ENCODE measurements at places on chromosomes 4 and X.

GRCh38 chr4:2878346-2878745, 34.7 kb downstream of the ADD1 start:
- no peak for DNase-seq

- no peak for DNase-seq
Observed at GRCh38 chr4:176584031-176584606, 208.6 kb downstream of the VEGFC start.

GRCh38 chr4:37603070-37603468, 83.1 kb downstream of the RELL1 start:
- DNase-seq, result peak; percentile 91

GRCh38 chr4:124030147-124030546, 633.6 kb downstream of the SPRY1 start:
- no peak for DNase-seq

GRCh38 chr4:182928061-182928460, 10.9 kb upstream of the DCTD start:
- peak; percentile 41 for DNase-seq

GRCh38 chrX:129631849-129632248, 22.9 kb downstream of the APLN start:
- no peak for DNase-seq

DNA sequence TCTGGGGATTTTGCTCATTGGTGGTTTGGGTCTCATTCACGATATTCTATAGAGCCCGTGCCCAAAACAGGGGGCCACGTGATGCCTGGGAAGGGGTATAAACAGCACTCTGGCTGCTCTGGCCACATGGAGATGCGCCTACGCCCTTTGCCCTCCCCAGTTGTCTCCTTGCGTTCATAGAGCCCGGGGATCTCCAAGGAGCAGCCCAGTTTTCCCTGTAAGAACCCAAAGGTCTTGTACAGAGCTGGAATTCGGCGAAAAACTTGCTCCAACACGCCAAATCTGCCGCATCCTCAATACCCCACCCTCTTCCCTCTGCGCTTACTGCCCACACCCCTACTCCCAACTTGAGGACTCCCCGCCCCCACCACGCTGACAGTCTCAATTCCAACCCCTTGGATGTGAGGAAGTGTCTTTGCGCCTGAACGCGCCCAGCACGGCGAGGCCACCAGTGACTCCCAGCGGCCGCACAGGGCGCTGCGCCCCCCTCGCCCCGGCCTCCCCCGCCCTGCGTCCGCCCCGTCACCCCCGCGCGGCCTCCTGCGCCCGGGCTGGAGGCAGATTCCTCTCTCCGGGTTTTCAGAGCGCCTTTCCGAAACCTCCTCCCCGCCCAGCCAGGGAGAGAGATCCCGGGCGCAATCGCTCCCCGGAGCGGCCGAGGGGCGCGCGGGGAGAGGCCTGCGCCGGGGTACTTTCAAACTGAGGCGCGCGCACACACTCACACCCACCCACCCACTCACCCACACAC, at the start of gene NHS:
Gene NHS (plus strand): TSS at position 582 of the 748 bp plus-strand sequence. CDS start 558 bp downstream, outside the sequence.
- DNase-seq, result peak; percentile 86

DNA sequence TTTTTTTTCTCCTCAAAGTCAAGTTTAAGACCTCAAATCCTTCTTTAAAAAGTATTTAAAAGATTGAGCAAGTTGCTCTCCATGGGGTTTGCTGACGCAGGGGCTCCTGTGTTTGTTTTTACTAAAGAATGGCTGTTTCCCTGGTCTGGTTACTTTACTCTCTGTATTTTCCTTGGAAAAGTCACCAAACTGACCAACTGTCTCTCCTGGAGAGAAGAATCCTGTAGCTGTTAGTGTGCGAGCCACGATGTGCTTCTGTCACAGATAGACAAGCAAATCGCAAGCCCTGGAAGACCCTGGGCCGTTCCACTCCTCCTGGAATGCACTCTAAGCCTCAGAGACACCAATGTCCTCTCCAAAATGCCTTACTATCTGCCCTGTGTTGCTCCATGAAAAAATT, 212.1 kb downstream of the CHIC2 start:
- no peak for DNase-seq

- no peak for DNase-seq
Observed at GRCh38 chr4:155617296-155617695, 49.4 kb upstream of the GUCY1A1 start.

- DNase-seq, result peak; percentile 15
Observed at GRCh38 chrX:132463411-132463810, 25.4 kb downstream of the MBNL3 start.

- no peak for DNase-seq
Observed at GRCh38 chr4:61831987-61832386, 631.9 kb downstream of the ADGRL3 start.

GRCh38 chr4:7854216-7854615, 85.4 kb downstream of the AFAP1 start:
- no peak for DNase-seq

DNA sequence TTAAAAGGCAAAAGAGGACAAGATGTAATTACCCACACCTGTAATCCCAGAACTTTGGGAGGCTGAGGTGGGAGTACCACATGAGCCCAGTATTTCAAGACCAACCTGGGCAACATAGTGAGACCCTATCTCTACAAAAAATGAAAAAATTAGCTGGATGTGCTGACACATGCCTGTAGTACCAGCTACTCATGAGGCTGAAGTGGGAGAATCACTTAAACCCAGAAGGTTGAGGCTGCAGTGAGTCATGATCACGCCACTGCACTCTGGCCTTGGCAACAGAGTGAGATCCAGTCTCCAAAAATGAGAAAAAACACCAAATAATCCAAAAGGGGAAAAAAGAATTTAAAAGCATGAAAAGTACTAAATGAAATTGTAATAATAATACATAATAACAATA, 30.8 kb downstream of the NR0B1 start:
- no peak for DNase-seq

- no peak for DNase-seq
Observed at GRCh38 chr4:177077095-177077971, 232.3 kb upstream of the NEIL3 start.

GRCh38 chr4:80221161-80221560, 23.9 kb downstream of the PRDM8 start:
- DNase-seq, result no peak

GRCh38 chr4:125642645-125643044, 327.9 kb downstream of the FAT4 start:
- no peak for DNase-seq

- no peak for DNase-seq
Observed at GRCh38 chr4:149741186-149741831, 74.3 kb downstream of the IQCM start.

- peak; percentile 10 for DNase-seq
Observed at GRCh38 chr4:71029504-71029903, 36.1 kb downstream of the DCK start.

- DNase-seq, result no peak
Observed at GRCh38 chrX:115030625-115031024, 13.2 kb upstream of the IL13RA2 start.

DNA sequence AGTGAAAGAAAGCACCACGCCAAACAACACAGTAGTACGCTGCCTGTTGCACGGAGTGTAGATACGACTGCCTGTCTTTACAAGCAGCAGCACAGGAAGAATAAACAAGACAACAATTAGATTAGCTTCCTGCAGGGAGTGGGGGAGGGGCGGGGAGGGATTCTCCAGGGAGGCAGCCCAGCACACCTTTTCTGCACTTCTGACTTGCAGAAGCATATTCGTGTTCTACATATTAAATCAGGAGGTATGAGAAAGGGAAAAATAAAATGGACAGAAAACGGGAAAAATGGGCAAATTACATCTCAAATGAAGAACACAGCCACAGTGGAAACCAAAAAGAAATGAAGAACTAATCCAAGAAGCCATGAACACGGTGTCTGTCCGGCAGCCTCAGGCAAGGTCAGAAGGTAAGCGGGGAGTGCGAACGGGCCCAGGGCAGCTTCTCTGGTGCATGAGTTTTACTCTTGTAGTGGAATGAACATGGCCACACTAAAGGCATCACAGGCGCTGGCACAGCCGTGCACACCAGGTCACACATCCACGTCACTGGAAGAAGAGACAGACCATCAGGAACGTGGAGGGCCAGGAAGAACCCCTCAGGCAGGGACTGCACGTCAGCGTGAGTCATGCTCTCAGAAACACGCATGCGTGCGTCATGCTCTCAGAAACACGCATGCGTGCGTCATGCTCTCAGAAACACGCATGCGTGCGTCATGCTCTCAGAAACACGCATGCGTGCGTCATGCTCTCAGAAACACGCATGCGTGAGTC, 20.1 kb upstream of the ADRA2C start:
- no peak for DNase-seq

- DNase-seq, result no peak
Observed at GRCh38 chrX:70257423-70258288, 2.3 kb downstream of the P2RY4 start.

GRCh38 chrX:71251466-71251973, 2.4 kb downstream of the ZMYM3 start:
- no peak for DNase-seq
